ENCODE measurements at places on chromosomes 5 and 9. TPM values are rescaled to one million over a fixed set of nuclear protein-coding genes. Genes with fewer than 3 reads are reported as not detected.

Gene ATP10B
- 2.8 TPM for total RNA-seq

Gene GMCL2
- total RNA-seq: not detected

Gene MLLT3
- 57.2 TPM for total RNA-seq

Gene CEP78
- total RNA-seq: 44.8 TPM

Gene BTNL8
- not detected for total RNA-seq

Gene NR6A1
- total RNA-seq: 2.5 TPM

Gene IL7R
- total RNA-seq: 0.46 TPM

Gene PCDHGB1
- 10.4 TPM for total RNA-seq

Gene C1QTNF3
- 16.1 TPM for total RNA-seq

Gene FYB1
- total RNA-seq: 5.8 TPM

Gene PCDHGA9
- 14.3 TPM for total RNA-seq

Gene ACSL6
- total RNA-seq: 59.5 TPM
